ENCODE measurements at places on chromosomes 3 and 15.

DNA sequence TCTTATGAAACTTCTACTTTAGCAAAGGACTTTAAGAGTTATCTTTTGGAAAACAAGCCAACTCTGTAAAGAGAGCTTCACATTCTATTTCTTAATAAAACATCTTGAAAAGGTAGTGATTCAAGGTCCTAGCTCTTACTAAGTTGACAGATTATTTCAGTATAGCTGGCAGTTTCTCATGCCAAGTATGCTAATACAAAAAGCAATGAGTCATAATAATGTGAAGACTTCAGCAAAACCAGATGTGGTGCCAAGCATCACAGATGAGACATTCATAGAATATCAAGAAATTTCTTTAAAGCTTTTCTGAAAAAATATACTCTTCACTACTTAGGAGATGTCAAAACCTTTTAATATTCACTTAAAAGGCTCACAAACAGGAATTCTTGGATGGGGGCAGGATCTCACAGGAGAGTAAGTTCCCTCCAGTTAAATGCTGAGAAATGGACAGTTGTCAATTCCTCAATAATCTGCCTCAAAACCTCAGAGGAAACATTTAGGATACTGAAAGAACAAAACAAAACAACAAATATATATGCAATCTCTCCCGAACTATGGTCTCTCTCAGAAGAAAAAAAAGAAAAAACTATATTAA is 45.6 kb downstream of the DCBLD2 start:
- DNase-seq, result no peak

DNA sequence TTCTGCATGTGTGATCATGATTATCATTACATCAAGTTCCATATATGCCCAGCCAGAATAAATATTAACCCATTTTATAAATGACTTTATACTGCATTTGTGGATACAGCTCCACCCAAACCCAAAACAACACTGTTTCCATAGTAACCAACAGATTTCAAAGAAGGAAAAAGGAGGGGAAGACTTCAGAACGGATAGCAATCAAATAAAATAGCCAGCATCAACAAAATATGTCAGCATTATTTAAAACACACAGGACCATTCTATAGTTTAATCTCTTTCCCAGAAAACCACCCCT is 114.4 kb downstream of the FOXP1 start:
- no peak for DNase-seq

DNA sequence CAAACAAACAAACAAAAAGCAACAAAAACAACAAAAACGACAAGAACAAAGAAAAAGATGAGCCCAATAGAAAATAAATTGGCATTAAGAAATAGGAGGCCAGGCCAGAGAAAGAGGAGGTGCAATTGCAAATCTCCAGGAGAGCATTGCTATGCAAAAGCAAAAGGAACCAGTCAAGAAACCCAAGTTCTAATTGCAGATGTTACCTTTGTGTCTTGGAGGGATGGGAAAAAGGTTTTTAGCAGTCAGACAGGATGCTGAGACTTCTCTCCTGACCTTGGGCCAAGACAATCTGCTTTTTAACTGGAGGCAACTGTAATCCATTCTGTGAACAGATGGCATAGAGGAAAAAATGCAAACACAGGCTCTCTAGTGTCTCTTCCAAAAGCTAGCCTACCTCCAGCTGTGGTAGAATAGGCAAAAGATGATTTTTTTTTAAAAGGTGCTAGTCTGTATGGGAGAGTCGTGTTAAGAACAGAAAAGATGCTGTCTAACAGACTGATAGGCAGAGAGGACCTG is 56.4 kb downstream of the LSAMP start:
- no peak for DNase-seq

DNA sequence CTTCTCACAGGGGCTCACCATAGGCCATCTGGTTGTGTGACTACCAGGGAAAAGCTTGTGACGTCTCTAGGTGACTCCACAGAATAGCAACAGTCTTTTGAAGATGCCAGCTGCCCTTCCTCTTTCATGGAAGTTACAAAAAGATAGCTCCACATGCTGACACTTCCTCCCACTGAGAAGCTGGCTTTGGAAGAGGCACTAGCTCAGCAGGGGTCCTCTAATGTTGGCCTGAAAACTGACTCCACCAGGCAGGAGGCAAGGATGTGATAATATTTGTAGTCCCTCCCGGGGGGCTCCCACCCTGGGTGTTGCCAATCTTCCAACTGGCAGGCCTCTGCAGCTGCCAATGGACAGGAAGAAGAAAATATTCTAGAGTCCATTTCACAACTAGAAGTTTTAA is 343.5 kb downstream of the NEK10 start:
- DNase-seq, result no peak

DNA sequence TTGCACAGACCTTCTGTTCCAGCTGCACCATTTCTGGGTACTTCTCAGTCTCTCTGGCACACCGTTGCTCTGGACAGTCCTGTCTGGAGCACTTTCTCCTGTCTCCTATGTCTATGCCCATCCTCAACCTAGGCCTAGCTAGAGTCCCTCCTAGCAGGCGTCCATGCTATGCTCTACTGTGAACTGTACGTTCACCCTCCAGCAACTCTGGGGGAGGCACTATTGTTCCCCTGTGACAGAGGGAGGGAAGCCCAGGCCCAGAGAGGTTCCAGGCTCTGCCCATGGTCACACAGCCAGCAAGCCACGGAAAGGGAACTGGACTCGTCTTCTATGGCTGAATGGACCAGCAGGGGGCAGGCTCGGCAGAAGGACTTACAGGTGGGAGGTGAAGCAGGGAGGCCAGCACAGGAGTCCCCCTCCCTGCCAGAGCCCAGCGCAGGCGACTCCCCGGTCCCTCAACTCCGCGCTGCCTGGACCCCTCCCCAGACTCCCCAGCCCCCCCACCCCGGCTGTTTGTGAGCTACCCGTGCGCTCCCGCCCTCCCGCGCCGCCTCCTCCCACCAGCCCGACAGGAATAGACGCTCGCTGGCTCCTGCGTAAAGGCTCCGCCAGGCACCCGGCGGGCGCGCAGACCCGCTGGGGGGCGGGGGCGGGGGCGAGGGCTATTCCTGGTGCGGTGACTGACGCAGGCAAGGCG is 1.7 kb upstream of the LINGO1 start:
- peak; percentile 75 for DNase-seq

- peak; percentile 78 for DNase-seq
Observed at GRCh38 chr15:27017168-27017809, 46.3 kb downstream of the GABRG3 start.

DNA sequence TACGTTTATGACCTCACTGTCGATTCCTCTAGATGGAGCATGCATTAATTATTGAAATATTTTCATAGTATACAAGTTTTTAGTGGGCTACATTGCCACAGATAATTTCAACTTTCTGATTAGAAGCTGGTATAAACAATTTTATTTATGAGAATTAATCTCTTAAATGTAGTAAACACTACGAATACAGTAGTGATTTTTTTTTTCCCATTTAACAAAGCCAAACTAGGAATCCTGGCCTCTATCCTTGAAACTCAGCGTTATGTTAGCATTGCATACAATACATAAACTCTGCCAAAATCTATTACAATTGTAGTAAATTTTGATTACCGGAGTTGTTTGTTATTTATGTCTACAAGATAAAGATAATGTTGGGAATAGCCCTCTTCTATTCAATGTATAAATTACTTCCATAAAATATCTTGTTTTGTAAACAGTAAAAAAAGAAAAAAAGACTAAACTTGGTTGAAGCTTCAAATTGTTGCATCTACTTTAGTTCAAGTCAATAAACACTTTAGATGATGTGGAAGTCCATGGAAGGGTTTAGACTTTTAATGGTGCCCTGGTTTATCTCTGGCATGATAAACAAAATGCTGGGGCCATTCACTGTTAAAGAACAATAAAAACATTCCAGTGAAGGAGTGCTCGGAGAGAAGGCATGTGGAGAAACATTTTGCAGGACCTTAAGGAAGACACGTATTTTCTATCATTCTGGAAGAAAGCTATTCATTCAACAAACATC is 77.3 kb upstream of the NR2F2 start:
- DNase-seq, result no peak

- DNase-seq, result no peak
Observed at GRCh38 chr3:177318559-177318958, 121.3 kb upstream of the TBL1XR1 start.
